ENCODE measurements at places on chromosomes 3 and 15.

- no peak for DNase-seq
These were observed 397.3 kb upstream of the RASGRP1 start for GRCh38 chr15:38961931-38962330.

DNA sequence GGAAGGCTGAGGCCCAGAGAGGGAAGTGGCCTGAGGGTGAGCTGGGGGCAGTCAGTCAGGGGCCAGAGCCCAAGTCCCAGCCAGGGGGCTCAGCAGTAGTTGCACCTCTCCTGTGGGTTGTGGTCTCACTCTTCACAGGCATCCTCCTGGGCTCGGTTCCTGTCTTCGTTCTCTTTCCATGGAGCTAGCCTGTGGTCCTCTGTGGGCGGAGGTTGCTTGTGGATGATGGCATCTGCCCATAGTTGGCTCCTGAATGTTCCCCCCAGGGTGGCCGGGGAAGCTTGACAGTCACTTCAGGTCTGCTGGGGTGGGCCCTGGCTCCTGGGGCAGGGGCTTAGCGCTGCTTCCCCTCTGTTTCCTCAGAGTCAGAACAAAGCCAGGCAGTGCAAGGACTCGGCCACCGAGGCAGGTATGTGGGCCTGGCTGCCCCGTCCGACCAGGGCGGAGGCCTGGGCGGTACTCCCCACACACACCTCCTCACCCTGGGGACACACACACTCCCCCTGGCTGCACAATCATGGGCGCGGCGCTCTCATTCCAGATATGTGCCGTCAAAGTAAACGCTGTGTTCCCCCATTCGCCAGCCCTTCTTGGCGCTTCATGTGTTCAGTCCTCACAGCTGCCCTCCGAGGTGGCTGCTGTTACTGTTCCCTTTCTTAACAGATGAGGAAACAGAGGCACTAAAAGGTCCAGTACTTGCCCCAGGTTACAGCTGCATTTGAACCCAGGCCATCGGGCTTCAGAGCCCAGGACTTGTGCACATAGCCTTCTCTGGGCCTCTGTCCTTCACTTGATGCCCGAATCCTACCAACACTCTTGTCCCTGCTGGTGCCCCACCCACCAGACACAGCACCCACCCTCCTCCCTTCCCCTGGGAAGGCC is 34.5 kb downstream of the PSTPIP1 start:
- no peak for DNase-seq

DNA sequence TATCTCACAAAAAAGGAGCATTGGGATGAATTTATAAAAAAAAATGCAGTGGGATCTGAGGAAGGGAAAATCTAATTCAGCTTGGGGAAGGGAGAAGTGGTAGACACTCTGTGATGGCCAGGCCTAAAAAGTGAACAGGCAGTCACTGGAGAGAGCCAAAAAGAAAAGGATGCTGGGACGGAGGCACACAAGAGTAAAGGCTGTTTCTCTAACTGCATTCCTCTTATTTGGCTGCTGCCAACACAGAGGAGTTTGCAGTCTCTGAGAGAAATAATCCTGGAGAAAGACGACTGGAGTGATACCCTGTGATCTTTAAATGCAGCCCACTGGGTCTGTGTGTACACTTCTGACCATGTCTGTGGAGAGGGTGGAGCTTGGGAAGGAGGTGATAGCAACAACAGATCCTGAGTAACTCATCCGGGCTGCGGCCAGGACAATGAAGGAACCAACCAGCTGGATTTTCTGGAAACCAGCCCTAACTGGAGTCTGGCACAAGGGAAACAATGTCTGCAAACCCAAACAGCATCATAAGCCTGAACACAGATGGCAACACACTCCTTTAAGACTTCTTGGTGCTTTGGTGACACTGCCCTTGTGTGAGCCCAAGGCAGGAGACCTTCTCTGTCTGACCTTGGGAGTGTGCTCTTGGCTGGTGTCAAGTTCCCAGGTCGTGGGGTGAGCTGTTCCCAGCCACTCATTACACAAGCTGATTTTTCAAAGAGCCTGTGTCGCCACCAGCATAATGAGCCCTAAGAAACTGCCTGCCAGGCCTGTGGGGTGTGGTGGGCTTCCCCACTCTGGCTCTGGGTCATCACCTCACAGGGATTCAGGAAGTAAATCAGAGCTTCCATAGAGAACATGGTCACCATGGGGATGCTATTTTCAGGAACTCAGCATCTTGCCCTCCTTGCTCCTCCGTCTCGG is 8.0 kb downstream of the FYCO1 start:
- DNase-seq, result no peak

GRCh38 chr3:126414406-126414805 is 19.7 kb downstream of the CFAP100 start:
- DNase-seq, result no peak

DNA sequence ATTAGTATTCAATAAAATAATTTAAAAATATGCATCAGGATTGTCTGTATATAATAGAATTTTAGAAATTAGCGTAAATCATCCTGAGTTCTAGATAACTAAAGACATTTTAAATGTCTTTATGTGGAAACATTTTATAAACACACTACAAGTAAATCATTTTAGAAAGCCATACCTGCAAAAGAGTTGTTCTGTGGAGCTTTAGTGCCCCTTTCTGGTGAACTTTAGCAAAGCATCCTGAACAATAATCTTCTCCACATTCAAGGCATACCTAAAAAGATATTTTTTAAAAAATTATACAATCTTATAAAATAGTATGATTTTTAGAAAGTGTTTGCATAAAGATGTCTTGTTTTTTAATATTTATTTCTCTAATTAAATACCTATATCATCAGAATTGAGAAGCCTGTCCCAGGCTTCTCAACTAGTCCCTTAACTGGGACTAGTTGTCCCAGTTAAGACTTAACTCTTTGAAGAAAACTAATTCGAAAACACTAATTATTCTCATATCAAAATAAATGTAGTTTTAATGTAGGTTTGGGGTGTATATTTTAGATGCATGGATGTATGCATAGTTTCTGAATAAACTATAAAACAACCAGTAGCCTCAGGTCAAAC is 29.7 kb downstream of the ZBBX start:
- DNase-seq, result no peak

GRCh38 chr15:38895326-38896255 is 331.0 kb upstream of the RASGRP1 start:
- DNase-seq, result no peak

- DNase-seq, result no peak
These were observed 121.3 kb upstream of the ZNF717 start for GRCh38 chr3:75906555-75907112.

DNA sequence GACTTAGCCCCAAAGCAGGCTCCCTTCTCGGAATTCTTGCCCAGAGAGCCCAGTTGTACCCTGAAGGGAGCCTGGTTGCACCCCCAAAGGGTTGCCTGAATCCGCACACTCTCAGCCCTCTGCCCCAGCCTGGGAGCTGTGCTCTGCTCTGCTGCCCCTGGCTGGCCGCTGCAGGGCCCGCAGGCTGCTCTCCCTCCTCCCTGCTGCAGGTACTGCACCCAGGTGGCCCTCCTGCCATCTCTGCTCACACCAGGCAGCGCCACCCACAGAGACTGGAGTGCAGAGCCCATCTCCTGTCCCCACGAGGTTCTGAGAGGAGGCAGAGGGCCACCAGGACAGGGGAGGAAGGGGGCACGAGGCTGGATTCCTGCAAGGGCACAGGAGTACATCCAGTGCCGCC is 134.2 kb upstream of the NSMCE3 start:
- DNase-seq, result peak; percentile 68

- no peak for DNase-seq
These were observed 56.0 kb upstream of the CHRM5 start for GRCh38 chr15:33912326-33912725.

- no peak for DNase-seq
These were observed 73.5 kb downstream of the TFRC start for GRCh38 chr3:196008387-196008786.

GRCh38 chr3:79018265-79018664 is 749.5 kb downstream of the ROBO1 start:
- DNase-seq, result no peak

- DNase-seq, result no peak
These were observed 51.0 kb downstream of the REC114 start for GRCh38 chr15:73493922-73494321.

DNA sequence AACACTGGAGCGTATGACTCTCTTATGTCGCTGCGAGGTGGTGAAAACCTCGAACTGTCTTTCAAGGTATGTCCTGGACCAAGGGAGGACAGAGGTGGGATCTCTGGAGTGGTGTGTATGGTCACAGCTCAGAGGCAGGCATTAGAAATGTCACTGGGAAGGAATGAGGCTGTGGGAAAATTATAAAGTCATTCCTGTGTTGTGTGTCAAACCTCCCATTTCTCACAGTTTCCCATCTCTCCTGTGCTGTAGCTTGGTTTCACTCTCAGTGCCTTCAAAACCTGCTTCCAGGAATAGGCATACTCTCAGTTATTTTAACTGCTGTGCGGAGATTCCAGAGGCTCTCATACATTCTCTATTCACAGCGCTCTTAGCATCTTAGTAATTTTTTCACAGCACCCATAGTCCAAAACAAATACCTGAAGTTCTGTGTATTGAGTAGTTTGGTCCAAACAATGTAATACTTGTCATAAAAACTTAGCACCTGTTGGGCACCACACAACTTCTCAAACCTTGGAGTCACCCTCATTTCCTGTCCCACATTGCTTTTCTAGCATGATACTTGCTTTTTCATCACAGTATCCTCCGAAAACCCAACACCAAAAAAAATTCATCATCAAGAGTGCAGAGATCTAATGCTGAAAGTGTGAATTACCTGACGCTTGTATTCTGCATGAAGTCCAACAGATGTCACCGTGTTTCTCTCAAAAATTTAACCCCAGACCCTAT is 36.9 kb downstream of the GALNT15 start:
- no peak for DNase-seq

DNA sequence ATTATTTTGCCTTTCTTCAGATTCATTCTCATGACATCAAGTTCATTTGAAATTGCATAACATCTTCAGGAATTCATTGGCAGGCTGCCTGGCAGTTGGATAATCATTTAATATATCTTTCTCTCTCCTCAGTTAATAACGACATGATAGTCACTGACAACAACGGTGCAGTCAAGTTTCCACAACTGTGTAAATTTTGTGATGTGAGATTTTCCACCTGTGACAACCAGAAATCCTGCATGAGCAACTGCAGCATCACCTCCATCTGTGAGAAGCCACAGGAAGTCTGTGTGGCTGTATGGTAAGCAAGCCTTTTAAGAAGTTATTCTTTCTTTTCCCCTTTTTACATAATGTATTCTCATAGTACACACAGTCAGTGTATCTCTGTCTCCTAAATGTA is 38.2 kb downstream of the TGFBR2 start:
- no peak for DNase-seq

DNA sequence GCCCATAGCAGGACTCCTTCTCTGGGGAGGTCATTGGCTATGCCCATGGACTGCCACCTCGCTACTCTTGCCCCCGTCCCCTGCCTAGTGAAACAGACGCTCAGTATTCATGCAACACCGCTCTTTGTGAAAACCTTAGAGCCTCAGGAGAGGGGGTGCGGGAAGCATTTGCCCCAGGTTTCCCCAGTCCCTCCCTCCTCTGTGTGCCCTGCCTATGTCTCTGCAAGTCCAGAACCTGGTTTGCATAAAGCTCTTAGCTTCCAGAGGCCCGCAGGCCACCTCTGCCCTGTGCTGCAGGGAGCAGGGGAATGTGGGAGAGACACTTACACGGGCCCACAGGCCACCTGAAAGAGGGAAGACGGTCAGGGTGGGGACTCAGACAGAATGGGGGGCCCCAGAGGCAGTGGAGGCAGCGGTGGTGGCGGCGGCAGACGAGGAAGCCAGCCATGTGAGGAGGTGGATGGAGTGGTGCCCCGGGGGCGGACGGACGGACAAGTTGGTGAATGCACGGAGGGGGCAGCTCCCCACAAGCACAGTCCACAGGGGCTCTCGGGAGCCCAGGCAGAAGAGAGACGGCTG is 33.8 kb upstream of the CTSH start:
- DNase-seq, result no peak

GRCh38 chr3:78481050-78481449 is 1286.7 kb downstream of the ROBO1 start:
- no peak for DNase-seq

- no peak for DNase-seq
These were observed 14.9 kb upstream of the GJD2 start for GRCh38 chr15:34769711-34770110.

GRCh38 chr15:38226608-38227266 is 25.9 kb upstream of the SPRED1 start:
- DNase-seq, result peak; percentile 23

- DNase-seq, result no peak
These were observed 280.6 kb downstream of the ARRDC4 start for GRCh38 chr15:98241032-98241554.

DNA sequence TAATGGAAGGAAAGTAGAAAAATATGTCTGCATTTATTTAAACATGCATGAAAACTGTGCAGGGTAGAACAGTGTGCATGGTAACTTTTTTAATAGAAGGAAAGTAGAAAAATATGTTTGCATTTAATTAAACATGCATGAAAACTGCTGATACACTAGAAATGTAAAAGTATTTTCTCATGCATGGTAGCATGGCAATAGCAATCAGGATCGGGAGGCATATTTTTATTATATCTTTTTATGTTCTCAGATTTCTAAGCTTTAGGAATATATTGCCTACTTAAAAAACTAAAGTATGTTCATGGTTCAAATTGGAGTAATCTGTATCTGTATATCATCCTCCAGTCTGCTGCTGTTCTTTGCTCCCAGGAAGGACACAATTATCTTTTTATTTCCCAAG is 1468.9 kb upstream of the GBE1 start:
- no peak for DNase-seq

DNA sequence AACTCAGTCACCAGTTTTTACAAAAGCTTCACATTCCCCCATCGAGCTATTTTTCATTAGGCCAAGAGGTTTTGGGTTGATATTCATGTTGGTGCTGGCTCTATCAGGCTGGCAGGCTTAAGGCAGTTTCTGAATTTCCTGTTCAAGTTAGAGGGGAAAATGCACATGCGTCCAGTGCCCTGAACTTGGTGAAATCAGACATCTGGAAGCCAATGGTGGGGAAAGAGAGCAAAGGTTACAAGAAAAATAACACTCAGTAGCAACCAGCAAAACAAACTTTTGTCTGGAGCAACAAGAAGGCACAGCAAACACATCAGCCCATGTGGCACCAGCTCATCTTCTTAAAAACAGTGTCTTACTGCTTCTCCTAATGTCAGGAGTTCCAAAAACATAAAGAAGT is 155.6 kb upstream of the TSC22D2 start:
- DNase-seq, result no peak

DNA sequence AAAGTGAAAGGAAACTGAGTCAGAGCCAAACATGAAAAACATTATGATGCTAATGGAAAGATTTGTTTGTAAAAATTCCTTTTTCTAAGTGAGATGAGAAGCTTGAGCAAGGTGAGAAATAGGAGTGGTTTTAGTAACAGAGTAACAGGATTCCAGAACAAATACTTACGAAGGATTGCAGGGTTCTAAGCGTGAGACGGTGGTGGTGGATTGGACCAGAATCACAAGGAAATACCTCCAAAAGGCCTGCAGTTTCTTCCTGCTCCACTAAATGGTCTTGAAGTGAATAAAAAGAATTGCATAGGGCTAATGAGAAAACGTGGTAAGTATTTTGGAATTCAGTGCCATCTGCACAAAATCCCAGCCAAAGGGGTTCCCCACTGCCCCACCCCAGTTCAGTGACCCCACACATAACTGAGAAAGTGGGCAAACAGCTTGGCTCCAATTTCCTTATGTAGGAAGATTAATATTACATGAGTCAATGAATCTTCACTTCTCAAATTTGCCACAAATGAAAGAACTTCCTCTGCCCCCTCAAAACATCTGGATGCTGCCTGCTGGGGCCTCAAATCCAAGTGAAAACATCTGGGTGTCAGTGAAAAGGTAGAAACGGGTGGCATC is 283.8 kb upstream of the NR2F2 start:
- DNase-seq, result no peak
